CD4-positive, alpha-beta T cell treated with Interleukin-2 at 100 ng/mL for 4 hours (primary cell): ENCODE measurements at places on chromosomes 13 and 19.

GRCh38 chr13:100789481-100789880 is 114.9 kb upstream of the TMTC4 start:
- no peak for DNase-seq

GRCh38 chr13:100454876-100455275 is 133.7 kb downstream of the GGACT start:
- DNase-seq, result peak; percentile 2

GRCh38 chr19:56637976-56638555 is 4.9 kb upstream of the SMIM17 start:
- peak; percentile 1 for DNase-seq

GRCh38 chr13:103222683-103223082 is 156.5 kb upstream of the SLC10A2 start:
- DNase-seq, result no peak

GRCh38 chr13:112558696-112559418 is 29.1 kb downstream of the TUBGCP3 start:
- no peak for DNase-seq

DNA sequence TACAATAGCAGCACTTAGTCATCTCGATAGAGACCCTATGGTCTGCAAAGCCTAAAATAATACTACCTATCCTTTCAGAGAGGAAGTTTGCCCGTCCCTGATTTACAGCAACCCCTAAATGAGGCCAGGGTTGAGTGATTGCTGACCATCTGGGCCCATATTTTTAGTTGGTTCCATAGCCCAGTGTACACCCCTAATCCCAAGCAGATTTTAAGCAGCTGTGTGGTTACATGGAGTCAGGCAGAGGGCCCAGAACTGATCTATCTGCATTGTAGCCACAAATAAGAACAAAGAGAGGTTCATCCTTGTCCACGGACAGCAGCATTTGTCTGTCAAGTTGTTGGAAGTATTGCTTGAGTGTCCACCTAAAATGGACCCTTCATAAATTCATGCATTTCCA is 148.2 kb downstream of the DCT start:
- DNase-seq, result no peak

- DNase-seq, result no peak
Observed at GRCh38 chr13:110398564-110399507, 91.8 kb downstream of the COL4A2 start.
